Activated T-cell treated with anti-CD3 and anti-CD28 coated beads for 48 hours (primary cell): ENCODE measurements at places on chromosomes 4 and X.

DNA sequence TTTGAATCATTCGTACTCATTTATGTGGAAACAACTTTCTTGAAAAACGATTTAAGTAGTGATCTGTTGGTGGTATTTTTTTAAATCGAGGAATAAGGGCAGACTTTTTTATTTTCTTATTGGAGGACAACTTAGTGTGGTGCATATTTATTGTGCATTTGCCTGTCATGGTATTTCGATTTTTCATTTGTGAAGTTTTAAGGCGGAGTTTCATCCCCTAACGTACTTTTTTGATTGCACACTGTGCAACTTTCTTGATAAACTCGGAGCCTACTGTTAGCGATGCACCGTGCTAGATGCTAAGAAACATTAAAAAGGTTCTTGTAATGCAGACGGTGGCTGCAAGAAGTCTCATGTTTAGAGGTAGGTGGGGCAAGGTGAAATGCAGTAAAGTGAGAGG lies 1.4 kb downstream of the ZFX start:
- DNase-seq: no peak

DNA sequence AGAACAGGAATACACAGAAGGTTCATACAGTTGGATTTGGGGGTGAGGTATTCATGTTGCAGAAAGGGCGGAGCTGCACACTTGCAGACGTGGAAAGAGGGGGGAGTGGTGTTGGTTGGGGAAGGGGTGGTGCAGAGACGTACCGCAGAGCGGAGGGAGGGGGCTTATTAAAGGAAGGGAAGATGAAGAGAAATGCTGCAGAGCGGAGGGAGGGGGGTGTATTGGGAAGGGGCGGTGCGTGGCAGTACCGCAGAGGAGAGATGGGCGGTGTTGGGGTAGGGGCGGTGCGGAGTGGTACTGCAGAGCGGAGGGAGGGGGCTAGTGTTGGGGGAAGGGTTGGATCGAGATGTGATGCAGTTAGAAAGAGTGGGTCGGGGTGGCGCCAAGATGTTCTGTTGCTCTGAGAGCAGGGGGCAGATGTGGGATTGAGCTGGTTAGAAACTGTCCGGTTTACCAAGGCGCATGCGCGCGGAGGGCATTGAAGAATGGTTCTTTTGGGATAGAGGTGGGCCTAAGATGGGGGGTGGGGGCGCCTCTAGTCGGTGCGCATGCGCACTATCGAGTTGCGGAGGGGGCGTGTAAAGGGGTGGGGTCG lies 900 bp downstream of the TRO start:
- peak; percentile 51 for DNase-seq

GRCh38 chrX:7244405-7244804 lies 96.5 kb upstream of the PUDP start:
- no peak for DNase-seq

- DNase-seq: no peak
Measured at GRCh38 chr4:55337944-55338343, 8.1 kb upstream of the SRD5A3 start.

- no peak for DNase-seq
Measured at GRCh38 chr4:168769416-168769815, 240.6 kb downstream of the CBR4 start.

GRCh38 chr4:27101126-27101525 lies 240.5 kb downstream of the STIM2 start:
- DNase-seq: no peak

GRCh38 chr4:123449780-123450179 lies 53.2 kb downstream of the SPRY1 start:
- DNase-seq: no peak

DNA sequence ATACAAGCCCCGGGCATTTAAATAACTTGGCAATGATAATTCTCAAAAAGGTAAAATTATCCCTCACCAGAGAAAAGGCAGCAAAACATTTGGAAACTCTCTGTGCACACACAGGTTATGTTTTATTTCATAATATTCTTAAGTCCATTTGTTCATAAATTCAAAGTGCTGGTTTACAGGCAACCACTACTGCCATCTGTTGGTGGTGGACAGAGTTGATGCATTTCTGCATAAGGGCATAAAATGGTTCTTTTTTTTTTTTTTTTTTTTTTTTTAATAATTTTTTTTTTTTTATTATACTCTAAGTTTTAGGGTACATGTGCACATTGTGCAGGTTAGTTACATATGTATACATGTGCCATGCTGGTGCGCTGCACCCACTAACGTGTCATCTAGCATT lies 31.5 kb upstream of the IL21 start:
- peak; percentile 38 for DNase-seq

DNA sequence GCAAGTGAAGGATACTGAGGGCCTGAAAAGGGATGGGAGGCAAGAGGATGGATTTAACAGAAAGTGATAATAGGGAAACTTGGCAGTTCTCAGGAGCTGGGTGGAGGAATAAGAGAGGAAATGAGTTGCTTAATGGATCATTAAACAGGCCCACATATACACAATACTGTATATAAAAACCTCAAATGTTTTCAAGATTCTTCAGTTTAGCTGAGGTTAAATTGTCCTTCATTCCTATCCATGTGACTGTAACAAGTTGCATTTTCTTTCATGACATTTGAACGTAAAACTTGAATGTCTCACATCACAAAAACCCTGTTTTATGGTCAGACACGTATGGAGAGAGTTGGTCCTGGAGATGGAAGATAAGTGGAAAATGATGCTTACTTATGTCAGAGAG lies 76.5 kb upstream of the PLAC8 start:
- no peak for DNase-seq

DNA sequence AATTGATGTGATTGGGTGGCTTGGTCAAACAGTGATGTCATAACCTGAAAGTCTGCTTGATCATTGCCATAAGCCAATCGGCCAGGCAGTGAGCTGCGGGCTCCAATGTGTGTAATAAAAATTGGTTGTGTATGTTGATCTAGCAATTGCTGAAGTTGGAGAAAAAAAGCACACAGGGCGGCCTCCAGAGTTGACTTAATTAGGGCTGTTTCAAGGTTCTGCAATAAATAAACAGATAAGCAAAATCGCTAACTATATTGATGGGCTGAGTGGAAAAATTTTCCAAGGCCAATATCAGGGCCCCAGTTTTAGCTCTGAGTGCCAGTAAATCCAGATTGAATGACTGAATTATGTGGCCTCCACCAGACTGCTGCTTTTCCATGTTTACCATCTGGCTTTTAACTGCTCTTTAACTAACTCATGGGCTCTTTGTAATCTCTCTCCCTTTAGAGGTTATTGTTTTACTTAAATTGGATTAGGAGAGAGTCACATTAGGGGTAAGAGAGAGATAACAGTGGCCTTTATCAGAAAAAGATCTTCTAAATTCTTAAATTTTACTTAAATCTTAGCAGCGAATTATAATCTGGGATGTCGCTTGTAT lies 160.6 kb upstream of the WDFY3 start:
- no peak for DNase-seq

DNA sequence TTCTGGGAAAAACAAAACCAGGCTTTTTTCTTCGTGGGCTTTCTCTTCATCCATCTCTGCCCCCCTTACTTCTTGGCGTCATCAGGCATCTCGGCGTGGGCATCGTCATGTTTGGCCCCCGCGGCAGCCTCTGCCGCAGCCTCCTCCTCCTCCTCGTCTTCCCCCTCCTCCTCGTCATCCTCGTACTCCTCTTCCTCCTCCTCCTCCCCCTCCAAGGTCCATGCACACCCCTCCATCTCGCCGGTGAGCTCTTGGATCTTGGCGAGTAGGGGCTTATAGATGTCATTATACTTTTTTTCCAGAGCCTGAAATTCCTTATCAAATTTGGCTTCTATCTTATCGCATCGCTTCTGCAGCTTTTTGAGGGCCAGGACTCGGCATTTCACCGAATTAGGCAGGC lies 488 bp downstream of the NAP1L5 start:
- no peak for DNase-seq

- DNase-seq: no peak
Measured at GRCh38 chrX:19156186-19156585, 33.9 kb upstream of the ADGRG2 start.

- DNase-seq: no peak
Measured at GRCh38 chr4:10098780-10099160, 17.8 kb downstream of the WDR1 start.

DNA sequence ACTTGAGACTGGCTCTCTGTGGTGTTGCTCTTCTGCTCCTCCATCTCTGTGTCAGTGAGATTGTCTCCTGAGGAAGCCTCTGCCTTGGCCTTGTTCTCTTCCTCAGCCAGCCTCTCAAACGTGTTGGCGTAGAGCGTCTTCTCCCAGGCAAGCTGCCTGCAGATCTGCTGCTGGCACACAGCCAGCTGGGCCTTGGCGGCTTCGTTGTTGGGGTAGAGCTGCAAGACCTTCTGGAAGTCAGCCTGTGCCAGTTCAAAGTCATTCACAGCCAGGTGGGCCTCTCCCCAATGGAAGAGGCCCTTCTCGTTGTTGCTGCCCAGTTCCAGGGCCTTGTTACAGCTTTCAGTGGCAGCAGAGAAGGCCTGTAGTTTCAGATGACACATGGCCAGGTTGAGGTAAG lies 159.1 kb downstream of the NDST3 start:
- no peak for DNase-seq

DNA sequence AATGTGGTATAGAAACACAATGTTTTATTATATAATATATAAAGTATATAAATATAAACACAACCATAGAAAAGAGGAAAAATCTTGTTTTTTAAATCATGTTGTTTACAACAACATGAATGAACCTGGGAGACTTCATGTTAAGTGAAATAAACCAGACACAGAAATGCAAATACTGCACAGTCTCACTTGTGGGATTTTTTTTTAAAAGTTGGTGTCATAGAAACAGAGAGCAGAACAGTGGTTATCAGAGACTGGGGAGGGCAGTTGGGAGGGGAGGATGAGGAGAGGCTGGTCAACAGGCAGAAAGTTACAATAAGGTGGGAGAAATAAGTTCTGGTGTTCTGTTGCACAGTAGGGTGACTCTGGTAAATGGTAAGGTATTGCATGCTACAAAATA lies 57.1 kb downstream of the FREM3 start:
- DNase-seq: no peak
